ENCODE measurements at places on chromosomes 4 and X.

- no peak for DNase-seq
Measured at GRCh38 chr4:167918077-167918476, 174.3 kb upstream of the ANXA10 start.

DNA sequence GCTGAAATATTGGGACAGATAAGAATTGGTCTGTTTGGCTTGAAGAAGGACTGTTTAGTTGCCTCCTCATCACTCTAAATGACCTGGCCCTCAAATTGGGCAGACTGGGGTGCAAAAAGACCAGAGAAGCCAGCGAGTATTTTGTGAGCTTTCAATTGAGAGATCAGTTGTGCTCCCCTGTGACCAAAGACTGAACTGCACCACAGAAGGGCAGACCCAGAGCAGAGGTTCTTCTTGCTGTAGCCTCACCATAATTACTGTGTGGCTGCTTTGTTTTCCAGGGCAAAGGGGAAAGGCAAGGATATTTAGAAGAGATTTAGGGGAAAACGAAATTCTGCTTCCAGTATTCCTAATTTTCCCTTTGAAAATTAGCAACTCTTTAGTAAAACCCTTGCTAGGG is 104.0 kb upstream of the MBNL3 start:
- peak; percentile 8 for DNase-seq

- DNase-seq: no peak
Measured at GRCh38 chrX:45584717-45585116, 384.0 kb upstream of the DIPK2B start.

DNA sequence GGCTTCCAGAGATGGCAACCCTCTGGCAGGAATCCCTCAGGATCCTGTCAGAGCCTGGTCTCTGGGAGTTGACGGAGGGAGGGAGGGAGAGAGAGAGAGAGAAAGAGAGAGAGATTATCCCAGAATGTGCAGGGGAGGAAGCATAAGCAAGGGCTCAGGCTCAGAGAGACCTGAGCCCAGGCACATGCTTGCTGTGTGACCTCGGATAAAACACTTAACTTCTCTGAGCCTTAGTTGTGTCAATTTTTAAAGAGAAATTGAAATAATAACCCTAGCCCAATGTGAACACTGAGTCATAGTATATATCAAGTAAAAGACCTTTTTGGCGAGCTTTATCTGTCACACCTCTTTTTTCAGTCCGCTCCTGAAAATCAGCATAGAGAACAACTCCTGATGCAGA is 473 bp upstream of the USP51 start:
- no peak for DNase-seq

DNA sequence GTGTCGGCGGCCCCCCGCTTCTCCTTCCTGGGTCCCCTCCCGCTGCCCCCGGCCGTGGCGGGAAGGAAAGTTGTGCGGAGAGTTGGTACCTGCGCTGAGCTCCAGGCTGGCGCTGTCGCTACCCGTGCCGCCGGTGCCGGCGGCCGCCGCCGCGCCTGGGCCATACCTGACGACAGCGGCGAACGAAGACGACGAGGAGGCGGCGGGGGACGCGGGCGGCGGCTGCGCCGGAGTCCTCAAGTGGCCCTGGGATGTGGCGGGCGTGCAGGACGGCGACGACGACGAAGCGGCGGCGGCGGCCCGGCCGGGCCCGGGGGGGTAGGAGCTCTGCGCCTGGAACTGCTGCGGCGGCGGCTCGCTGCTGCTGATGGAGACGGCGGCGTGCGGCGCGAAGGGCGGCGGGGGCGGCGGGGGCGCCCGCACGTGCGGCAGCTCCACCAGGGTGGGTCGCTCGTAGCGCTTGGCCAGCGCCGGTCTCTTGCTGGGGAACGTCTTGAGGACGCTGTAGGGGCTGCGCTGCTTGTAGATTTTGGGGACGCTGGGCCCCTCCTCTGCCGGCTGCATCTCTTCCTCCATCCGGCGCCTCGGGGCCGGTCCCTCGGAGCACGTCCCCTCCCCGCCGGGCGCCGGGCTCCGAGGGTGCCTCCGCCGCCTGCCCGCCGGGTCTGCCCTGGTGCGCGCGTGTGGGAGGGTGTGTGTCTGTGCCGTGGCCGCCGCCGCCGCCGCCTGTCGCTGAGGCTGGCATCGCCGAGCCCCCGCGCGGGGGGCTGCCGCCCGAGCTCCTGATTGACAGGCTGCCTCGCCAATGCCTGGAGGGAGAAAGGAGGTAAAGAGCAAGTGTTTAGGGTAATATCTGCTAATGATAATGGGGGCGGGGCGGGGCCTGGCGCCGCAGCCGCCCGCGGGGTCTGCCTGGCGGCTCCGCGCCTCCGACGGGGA is 618 bp downstream of the BEND4 start:
- peak; percentile 62 for DNase-seq

GRCh38 chr4:5865896-5866599 is 26.8 kb downstream of the CRMP1 start:
- peak; percentile 47 for DNase-seq

DNA sequence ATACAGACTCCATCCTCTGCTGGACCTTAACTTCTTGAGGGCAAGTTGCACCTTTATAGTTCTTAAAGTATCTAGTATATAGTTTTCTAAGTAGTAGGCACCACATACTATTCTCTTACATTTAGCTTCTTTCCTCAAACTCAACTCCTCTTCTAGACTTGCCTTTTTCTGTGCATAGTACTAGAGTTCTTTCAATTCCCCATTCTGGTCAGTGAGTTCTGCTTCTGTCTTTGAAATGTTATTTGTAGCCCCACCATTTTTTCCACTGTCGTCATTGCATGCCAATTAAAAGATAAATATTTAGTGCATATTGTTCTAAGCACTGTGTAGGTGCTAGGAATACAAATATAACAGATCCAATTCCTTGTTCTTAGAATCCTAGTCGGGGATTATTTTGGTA is 31.6 kb downstream of the CDKL5 start:
- no peak for DNase-seq

Data from activated CD8-positive, alpha-beta T cell treated with anti-CD3 and anti-CD28 coated beads for 36 hours (primary cell).